ENCODE measurements at places on chromosomes 3 and 15. TPM values are rescaled to one million over a fixed set of nuclear protein-coding genes. Genes with fewer than 3 reads are reported as not detected.

- no peak overlapping the region for H3K27ac ChIP-seq
- no peaks in the 10 kb centered on the region for H3K36me3 ChIP-seq
- H3K27me3 ChIP-seq = no peaks in the 10 kb centered on the region
- DNase-seq = no peak
- no peaks in the 10 kb centered on the region for H3K4me1 ChIP-seq
- no peak overlapping the region for H3K4me3 ChIP-seq
Measured at GRCh38 chr3:88824666-88825564, 282.5 kb upstream of the EPHA3 start.

DNA sequence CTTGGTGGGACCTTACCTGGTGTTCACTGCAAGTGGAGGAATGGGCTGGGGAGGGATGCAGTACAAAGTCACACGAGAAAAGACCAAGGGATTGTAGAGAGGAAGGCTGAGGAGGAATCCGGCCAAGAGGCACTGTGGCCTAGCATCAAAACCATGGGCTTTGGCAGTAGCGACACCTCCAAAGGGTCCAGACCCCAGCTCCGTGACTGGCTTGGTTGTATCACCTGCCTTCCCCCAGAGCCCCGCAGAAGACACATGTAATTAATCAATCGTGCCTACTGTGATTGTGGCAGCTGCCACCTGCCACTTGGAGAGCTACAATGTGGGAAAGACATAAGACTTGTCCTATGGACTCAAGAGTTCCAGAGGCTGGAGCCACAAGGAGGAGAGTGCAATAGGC lies 54.7 kb downstream of the ST8SIA2 start:
- no peak for DNase-seq
- H3K36me3 ChIP-seq = no peaks in the 10 kb centered on the region
- H3K4me3 ChIP-seq = no peak overlapping the region

GRCh38 chr15:69031013-69032001 lies 16.8 kb downstream of the NOX5 start:
- H3K4me1 ChIP-seq = peaks cover 8% of the 10 kb centered on the region
- DNase-seq = peak; percentile 20
- peak overlapping the region; percentile 41 for H3K4me3 ChIP-seq
- H3K27me3 ChIP-seq = peaks cover 11% of the 10 kb centered on the region
- no peak overlapping the region for H3K27ac ChIP-seq
- no peaks in the 10 kb centered on the region for H3K36me3 ChIP-seq

GRCh38 chr15:88658972-88659931 lies 20.4 kb downstream of the ISG20 start:
- no peak for DNase-seq
- no peak overlapping the region for H3K4me3 ChIP-seq
- H3K36me3 ChIP-seq = peaks cover 13% of the 10 kb centered on the region
- peaks cover 25% of the 10 kb centered on the region for H3K4me1 ChIP-seq
- no peaks in the 10 kb centered on the region for H3K27me3 ChIP-seq

GRCh38 chr3:1515882-1516281 lies 423.1 kb downstream of the CNTN6 start:
- DNase-seq = no peak
- no peak overlapping the region for H3K27ac ChIP-seq
- no peak overlapping the region for H3K4me3 ChIP-seq
- no peaks in the 10 kb centered on the region for H3K36me3 ChIP-seq

- no peak overlapping the region for H3K4me3 ChIP-seq
- H3K4me1 ChIP-seq = peaks cover 15% of the 10 kb centered on the region
- H3K27me3 ChIP-seq = no peaks in the 10 kb centered on the region
- H3K36me3 ChIP-seq = no peaks in the 10 kb centered on the region
- no peak overlapping the region for H3K27ac ChIP-seq
Measured at GRCh38 chr15:69585937-69586336, 133.3 kb downstream of the RPLP1 start.

DNA sequence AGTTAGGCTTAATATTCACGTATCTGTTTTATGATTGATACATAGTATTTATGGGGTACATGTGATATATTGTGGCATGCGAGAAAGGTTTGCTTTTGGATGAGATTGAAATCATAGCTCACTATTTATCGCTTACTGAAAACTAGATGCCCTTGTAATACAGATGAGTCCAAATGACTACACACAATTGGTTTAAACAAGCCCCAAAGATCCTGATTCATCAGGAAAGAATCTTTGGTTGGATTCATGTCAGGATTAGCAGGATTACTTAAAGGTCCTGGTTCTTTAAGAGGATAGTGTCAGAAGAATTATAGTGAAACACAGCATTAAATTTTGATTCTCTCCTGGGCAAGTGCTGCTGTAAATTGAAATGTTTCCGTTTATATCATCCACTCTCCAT lies 18.6 kb upstream of the AADAC start:
- no peak for DNase-seq
- no peaks in the 10 kb centered on the region for H3K4me1 ChIP-seq
- H3K4me3 ChIP-seq = no peak overlapping the region

DNA sequence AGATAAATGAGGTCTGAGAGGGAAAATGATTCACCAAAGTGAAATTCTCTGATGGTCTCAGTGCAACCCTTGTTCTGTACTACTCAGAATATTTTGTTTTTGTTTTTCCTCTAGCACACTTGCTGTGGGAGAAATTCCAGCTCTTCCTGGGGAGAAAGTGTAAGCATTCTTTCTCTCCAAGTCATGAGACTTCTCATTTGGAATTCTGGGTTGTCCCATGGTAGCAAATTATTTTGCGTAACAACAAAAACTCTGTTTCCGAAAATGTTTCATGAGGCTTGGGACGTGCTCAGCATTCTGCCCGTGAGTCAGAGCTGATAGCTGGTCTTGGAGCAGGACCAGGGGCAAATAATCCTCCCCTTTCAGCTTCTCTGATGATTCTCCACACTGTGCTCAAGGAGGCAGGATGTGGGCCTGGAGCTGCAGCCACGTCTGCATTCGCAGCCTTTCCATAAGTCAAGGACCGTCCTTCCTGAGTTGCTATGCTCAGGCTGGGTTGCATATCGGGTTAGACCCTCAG lies 70.3 kb downstream of the SENP2 start:
- no peaks in the 10 kb centered on the region for H3K36me3 ChIP-seq
- peaks cover 2% of the 10 kb centered on the region for H3K4me1 ChIP-seq
- no peak overlapping the region for H3K27ac ChIP-seq
- no peaks in the 10 kb centered on the region for H3K27me3 ChIP-seq

GRCh38 chr15:58167095-58167691 lies 29.0 kb downstream of the AQP9 start:
- no peak for DNase-seq
- peaks cover 31% of the 10 kb centered on the region for H3K27me3 ChIP-seq
- no peaks in the 10 kb centered on the region for H3K4me1 ChIP-seq
- no peaks in the 10 kb centered on the region for H3K36me3 ChIP-seq
- no peak overlapping the region for H3K4me3 ChIP-seq

DNA sequence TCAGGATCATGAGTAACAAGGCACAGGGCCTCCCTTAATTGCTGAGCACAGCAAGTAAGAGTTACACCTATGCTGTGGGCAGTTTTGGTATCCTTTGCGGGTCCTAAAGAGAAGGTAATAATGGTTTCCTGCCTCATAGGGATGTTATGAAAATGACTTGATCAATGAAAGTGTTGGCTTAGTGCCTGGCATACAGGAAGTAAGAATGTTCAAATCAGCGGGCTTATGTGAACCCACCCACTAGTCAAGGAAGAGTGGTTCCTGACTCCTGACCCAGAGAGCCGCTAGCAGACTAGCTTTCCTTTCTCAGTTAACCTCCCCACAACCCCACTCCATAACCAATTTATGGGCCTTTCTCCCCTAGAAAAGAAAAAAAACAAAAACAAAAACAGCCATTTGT lies 5.2 kb upstream of the ADAMTS9 start:
- peaks cover 2% of the 10 kb centered on the region for H3K4me1 ChIP-seq
- H3K36me3 ChIP-seq = no peaks in the 10 kb centered on the region
- DNase-seq = no peak
- peaks cover 22% of the 10 kb centered on the region for H3K27me3 ChIP-seq
- H3K27ac ChIP-seq = no peak overlapping the region

DNA sequence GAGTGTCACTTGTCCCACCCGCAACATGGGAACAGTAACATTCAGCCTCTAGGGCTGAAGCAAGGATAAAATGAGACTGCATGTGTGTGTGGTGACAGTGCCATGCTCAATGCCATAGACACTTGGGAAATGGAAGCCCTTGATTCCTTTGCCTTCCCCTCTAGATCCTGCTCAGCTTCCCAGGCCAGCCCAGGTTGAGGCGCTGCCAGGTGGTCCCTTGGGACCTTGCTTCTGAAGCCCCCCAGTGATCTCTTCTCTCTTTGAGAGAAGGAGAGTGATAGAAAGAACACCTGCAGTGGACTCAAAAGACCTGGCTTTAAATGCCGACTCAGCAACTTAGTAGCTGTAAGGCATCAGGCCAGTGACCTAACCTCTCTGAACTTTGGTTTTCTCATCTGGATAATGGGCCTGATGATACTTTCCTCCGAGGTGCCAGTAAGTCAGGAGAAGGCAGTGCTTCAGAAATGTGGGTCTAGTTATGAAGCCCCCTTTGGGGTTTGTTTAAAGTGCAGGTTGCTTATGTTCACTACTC lies 144.5 kb downstream of the RPLP1 start:
- H3K27ac ChIP-seq = no peak overlapping the region
- no peaks in the 10 kb centered on the region for H3K36me3 ChIP-seq
- no peak overlapping the region for H3K4me3 ChIP-seq
- peaks cover 15% of the 10 kb centered on the region for H3K27me3 ChIP-seq
- DNase-seq = no peak

DNA sequence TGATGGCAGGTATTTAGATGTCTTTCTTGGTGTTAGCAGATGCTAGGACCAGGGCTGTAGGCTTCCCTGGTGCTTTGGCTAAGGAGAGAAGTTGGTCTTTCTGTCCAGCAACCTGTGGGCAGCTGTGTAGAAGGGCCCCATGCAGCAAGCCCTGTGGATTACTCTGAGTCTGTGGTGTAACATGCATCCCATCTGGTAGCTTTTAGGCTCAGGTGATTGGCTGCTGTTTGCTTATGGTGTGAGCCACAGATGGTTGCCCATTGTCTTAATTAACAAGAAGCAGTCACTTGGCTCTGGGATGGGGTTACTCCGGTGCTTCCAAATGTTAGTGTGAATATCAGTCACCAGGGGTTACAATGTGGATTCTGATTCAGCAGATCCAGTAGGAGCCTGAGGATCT lies 368.6 kb upstream of the C2CD4B start:
- DNase-seq = no peak
- no peak overlapping the region for H3K4me3 ChIP-seq
- no peak overlapping the region for H3K27ac ChIP-seq

GRCh38 chr3:70550723-70551319 lies 238.4 kb upstream of the MDFIC2 start:
- no peak overlapping the region for H3K27ac ChIP-seq
- H3K4me3 ChIP-seq = no peak overlapping the region

GRCh38 chr3:159987291-159987711 lies 1.3 kb upstream of the IL12A start:
- no peaks in the 10 kb centered on the region for H3K36me3 ChIP-seq
- peaks cover 16% of the 10 kb centered on the region for H3K27me3 ChIP-seq
- no peak for DNase-seq
- peaks cover 17% of the 10 kb centered on the region for H3K4me1 ChIP-seq
- H3K27ac ChIP-seq = no peak overlapping the region

DNA sequence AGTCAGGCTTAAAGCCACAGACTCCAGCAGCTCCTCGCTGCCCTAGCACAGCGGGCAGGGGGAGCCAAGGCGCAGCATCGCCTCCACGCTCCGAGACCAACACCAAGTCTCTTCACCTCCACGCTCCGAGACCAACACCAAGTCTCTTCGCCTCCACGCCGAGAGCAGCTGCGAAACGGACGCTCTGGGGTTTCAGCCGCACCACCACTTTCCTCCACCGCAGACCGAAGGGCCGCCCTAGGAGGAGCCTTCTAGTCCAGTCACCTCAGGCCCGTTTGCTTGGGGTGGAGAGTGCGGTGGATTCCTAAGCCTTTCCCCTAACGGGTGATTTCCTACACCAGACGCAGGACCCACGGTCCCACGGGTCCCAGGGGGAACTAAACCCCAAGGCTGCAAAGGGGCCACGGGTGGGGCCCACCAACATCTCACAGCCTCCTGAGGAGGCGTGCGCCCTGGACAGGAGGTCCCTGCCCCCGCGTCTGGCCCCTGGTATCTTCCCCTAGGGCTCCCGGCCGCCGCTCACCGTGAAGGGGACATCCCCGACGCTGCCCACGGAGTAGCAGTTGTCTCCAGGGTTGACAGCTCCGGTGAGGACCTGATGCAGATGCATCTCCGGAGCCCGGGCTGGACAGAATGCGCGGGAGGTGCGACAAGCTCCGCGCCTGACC lies 501 bp downstream of the DMXL2 start:
- DNase-seq = peak; percentile 32
- peak overlapping the region; percentile 84 for H3K4me3 ChIP-seq
- no peaks in the 10 kb centered on the region for H3K36me3 ChIP-seq
- H3K27me3 ChIP-seq = peaks cover 13% of the 10 kb centered on the region
- peaks cover 21% of the 10 kb centered on the region for H3K4me1 ChIP-seq
- peak overlapping the region; percentile 74 for H3K27ac ChIP-seq

- H3K4me3 ChIP-seq = no peak overlapping the region
- no peak overlapping the region for H3K27ac ChIP-seq
- peaks cover 4% of the 10 kb centered on the region for H3K27me3 ChIP-seq
Measured at GRCh38 chr15:39125904-39126303, 455.0 kb upstream of the THBS1 start.

DNA sequence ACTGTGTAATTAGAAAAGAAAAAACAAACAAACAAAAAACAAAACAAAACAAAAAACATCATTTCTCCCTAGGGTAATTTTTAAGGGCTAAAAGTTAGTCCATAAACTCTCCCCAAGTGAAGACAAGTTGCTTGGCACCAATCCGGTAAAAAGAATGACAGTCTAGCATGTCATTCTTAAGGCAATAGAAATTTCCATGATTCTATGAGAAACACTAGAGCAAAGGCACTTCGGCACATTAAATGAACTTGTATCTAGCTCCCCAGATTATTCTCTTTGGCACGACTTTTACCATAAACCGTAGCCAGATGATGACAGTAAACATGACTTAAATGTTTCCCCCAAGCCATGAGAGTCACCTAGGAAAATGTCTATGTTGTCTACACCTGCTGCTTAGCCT lies 10.1 kb downstream of the COL8A1 start:
- no peak overlapping the region for H3K4me3 ChIP-seq
- H3K36me3 ChIP-seq = no peaks in the 10 kb centered on the region
- no peaks in the 10 kb centered on the region for H3K4me1 ChIP-seq

GRCh38 chr3:87793337-87793877 lies 265.4 kb downstream of the CGGBP1 start:
- no peak for DNase-seq
- peaks cover 16% of the 10 kb centered on the region for H3K4me1 ChIP-seq
- no peaks in the 10 kb centered on the region for H3K36me3 ChIP-seq
- H3K27ac ChIP-seq = no peak overlapping the region
- no peak overlapping the region for H3K4me3 ChIP-seq

- no peak overlapping the region for H3K27ac ChIP-seq
- peaks cover 6% of the 10 kb centered on the region for H3K36me3 ChIP-seq
- H3K4me3 ChIP-seq = no peak overlapping the region
- peaks cover 10% of the 10 kb centered on the region for H3K27me3 ChIP-seq
- H3K4me1 ChIP-seq = peaks cover 27% of the 10 kb centered on the region
Measured at GRCh38 chr3:107416886-107417285, 39.6 kb downstream of the CCDC54 start.

Gene DLEC1
- 1.4 TPM for total RNA-seq

Gene SMCO1
- total RNA-seq = not detected

Gene LRTM1
- total RNA-seq = not detected

Gene EXD1
- total RNA-seq = not detected

Gene LSM3
- 18.6 TPM for total RNA-seq
